Pons (tissue), 1 donor: ENCODE measurements at places on chromosomes 7 and 10.

DNA sequence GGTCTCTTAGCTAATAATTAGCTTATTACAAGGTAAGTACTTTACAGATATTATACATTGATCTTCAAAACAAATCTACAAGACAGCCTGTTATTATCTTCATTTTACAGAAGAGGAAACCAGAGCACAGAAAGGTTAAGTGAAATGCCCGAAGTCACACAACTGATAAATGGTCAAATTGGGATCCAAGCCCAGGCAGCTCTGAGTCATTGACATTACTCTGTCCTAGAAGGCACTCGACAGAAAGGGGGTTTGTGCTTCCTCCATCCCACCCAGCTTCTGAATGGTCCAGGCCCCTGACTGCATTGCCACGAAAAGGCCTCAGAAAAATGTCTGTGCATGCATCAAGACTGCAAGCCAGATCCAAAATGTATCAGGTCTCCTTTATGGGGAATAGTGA lies 81.3 kb upstream of the ZNF438 start:
- no peak for DNase-seq

DNA sequence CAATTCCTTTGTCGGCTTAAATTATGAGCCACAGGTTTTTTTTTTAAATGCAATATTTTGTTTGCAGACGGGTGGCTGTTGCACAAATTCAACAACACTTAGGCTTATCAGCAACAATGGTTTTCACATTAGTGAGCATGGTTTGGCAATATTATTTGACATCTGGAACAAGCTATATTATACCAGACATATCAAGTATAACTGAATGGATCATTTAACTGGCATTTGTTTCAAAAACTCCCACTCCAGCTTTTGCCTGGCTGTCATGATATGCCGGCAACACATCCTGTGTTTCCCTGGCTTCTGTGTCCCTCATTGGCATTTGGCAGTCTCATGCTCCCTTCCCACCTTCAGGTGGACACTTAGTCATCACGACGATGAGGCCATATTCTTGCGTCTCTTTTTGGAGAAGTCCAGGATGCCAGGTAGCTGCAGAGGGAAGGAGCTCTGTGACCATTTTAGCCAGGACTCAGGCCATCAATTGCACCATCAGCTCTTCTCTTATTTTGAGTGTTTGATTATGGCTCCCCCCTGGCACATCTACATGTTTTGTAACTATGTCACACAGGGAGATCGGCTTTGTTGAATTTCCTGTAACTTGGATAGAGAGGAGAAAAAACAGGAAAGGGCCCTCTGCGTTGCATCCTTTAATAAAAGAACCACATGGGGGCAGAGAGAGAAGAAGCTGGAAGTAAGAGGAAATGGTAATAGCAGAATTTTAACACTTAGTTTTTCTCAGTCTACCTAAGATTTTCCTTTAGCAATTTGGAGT lies 413.9 kb downstream of the LRMDA start:
- DNase-seq: no peak

- DNase-seq: no peak
Measured at GRCh38 chr10:125407000-125407502, 246.7 kb upstream of the CTBP2 start.

DNA sequence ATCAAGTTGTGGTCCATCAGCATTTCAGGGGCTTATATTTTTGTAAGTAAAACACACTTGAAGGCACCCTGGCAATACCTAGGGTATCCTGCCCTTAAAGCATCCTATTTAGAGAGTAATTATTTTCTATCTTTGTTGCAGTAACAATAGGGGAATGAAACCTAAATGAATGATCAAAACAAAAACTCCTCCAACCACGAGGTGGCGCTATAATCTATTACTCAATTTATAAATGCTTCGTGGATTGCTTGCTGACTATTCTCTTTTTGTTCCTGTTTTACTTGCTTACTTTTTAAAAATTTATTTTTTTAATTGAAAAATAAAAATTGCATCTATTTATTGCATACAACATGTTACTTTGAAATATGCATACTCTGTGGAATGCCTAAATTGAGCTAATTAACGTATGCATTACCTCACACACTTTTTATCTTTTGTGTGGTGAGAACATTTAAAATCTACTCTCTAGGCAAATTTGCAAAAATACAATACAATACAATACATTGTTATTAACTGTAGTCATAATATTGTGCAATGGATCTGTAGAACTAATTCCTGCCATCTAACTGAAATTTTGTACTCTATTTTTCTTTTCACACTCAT lies 147.7 kb upstream of the BMPER start:
- peak; percentile 69 for DNase-seq
